ENCODE measurements at places on chromosomes 2 and 18. TPM values are rescaled to one million over a fixed set of nuclear protein-coding genes. Genes with fewer than 3 reads are reported as not detected.

DNA sequence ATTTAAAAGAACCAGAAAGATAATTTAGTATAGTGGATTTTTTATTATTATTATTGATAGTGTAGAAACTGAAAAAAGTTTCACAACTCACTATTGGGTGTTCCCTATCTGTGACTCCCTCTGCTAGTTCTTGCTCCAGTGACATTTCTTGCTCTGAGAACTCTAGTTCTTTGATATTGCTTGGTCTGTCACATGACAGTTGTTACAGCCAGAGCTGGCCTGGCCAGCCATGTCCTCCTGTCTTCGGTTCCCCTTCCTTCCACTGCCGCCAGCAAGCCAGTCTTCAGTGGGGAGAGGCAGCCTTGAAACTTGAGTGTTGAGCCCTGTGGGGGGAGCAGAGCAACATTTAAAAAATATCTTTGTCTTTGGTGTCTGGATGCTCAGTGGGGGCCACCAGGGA is 7.6 kb upstream of the THOC1 start:
- DNase-seq = no peak

- no peak for DNase-seq
Observed at GRCh38 chr2:52933878-52934277, 833.7 kb upstream of the CHAC2 start.

- no peak for DNase-seq
Observed at GRCh38 chr2:98669675-98670074, 61.3 kb downstream of the MGAT4A start.

GRCh38 chr2:219726916-219727315 is 99.5 kb downstream of the SLC4A3 start:
- DNase-seq = no peak

GRCh38 chr18:58221060-58221725 is 177.2 kb downstream of the NEDD4L start:
- DNase-seq = no peak

DNA sequence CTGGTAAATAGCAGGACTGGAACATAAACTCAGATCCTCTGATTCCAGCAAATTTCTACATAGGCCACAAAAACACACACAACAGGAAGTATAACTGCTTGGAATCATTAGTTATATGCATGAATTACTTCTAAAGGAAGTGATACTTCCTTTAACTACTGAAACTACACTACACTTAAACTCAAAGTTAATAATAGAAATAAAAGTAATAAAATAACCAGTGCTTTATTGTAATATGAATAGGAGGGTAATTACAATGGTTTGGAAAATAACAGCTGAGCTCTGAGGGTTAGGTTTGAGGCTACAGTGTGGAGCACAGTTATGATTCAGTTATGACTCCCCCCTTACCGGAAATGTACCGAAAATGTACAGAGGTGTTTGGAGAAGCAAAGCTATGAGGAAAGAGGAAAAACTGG is 18.5 kb upstream of the POLI start:
- DNase-seq = no peak

REG1A gene
- total RNA-seq = not detected

ATF2 gene
- 65.9 TPM for total RNA-seq

DNA sequence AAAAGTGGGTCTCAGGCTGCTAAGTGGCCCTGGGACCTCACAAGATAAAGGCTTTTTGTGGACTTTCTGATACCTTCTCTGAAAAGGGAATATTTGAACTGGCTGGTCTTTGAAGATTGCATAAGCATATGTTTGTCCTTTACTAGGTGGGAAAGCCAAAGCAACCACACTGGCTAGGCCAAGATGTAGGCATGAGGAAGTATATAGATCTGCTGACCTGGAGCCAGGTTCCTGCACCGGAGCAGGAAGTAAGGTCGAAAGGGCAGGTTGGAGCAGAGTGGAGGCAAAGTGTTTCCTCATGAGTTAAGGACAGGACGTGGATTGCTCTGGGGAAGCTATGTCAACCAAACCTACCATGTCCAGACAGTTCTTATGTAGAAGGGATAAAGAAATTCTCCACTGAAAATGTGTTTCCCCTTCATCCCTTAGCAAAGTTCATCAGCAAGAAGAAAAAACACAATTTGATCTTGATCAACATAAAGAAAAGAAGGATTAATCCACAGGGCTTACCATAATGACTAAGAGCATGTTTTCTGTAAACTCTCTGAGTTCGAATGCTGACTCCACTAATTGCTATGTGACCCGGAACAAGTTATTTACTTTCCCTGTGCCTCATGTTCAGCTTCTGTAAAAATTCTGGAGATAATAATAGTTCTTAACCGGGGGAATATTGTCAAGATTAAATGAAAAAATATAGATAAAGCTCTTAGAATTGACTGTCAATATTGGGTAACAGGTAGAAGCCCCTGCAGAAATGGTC is 156.1 kb upstream of the SRD5A2 start:
- no peak for DNase-seq

- DNase-seq = peak; percentile 30
Observed at GRCh38 chr18:76859474-76860339, 37.4 kb downstream of the ZNF236 start.

GRCh38 chr2:70140791-70141211 is 50.0 kb downstream of the C2orf42 start:
- no peak for DNase-seq

GRCh38 chr18:49030692-49031443 is 80.1 kb upstream of the SMAD7 start:
- no peak for DNase-seq

UGT1A3 gene
- not detected for total RNA-seq

XDH gene
- total RNA-seq = not detected

DNA sequence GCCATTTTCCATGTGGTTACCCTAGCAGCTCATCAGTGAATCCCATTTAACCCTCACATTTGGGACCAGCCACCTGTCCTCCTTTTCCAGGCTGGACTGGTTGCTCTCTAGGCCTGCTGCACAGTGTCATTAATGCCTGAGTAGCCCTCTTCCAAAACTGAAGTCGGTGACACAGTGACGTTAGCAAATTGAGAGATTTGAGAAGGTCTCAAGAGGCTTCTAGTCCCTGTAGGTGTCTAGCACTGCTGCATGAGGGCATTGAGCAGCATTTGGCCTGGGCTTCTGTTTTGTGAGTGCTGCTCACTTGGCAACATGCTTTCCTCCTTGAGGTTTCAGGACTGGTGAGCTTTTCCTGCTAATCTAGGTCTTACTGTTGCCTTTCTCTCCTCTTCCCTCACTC is 36.7 kb downstream of the PKP4 start:
- no peak for DNase-seq

DNA sequence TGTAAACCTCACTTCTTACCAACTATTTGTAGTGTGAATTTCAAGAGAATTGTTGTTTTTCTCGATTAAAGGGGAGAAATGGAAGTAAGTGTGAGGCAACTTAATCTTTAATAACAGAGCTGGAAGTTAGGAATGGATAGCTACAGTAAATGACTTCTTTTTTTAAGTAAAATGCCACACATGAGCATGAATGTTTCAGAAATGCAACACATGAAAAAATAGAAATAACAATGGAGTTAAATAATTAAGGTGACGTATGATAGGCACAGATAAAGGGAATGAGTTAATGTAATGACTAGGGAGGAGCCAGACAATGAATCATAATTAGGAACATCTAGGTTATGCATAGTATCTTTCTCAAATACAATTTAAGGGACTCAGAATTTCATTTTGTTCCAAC is 3.4 kb downstream of the REL start:
- no peak for DNase-seq

DNA sequence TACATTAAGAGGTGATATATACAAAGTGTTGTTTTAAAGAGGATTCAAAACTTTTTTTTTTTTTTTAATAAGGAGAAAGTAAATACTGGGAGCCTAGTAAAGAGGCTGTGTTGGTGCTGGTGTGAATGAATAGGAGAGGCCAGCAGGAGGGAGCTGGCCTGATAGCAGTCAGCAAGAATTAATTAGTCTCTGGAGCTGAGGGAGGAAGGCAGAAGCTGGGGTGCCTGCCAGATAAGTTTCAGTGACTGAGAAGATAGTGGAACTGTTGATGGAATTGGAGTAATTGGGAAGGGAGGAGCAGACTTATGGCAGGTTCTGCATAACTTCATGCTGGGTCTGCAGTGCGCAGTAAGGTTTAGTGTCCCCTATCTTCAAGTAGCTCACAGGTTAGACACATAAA is 36.2 kb upstream of the SNORC start:
- DNase-seq = no peak

DNA sequence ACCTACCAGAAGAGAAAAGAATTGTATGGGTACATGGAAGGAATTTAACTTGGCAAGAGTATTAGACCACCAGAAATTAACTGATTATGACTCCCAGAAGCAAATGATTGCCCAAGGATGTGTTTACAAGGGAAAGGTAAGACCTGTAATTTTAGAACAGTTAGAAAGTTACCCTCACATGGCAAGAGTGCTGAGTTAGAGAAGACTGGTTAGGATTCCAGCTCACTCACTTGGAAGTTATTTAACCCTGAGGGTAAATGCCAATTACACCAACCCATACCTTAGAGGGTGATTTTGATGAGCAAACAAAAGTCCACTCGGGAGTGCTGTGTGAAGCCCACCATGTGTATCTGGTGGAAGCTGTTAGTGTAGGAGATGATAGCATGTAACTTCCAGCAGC is 170.2 kb downstream of the TPGS2 start:
- DNase-seq = no peak

DNA sequence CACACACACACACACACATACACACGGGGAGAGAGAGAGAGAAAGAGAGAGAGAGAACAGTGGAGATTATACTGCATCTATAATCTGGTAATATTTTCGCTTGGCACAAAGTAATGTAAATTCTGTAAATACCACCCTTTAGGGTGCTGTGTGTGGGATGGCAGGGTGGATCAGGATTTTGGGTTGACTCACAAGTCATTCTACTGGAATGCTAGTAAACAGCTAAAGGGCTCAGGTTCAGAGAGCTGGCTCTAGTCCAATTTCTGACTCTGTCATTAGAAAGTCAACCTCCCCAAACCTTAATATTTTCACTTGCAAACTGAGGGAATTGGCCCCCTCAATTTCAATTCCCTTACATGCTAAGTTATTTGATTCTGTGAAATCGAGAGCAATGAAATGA is 308.3 kb downstream of the TSN start:
- no peak for DNase-seq

PKP4 gene
- total RNA-seq = 27.0 TPM

HOXD10 gene
- total RNA-seq = not detected

- DNase-seq = no peak
Observed at GRCh38 chr2:128435576-128436478, 117.2 kb upstream of the HS6ST1 start.

COLEC12 gene
- total RNA-seq = not detected

DNA sequence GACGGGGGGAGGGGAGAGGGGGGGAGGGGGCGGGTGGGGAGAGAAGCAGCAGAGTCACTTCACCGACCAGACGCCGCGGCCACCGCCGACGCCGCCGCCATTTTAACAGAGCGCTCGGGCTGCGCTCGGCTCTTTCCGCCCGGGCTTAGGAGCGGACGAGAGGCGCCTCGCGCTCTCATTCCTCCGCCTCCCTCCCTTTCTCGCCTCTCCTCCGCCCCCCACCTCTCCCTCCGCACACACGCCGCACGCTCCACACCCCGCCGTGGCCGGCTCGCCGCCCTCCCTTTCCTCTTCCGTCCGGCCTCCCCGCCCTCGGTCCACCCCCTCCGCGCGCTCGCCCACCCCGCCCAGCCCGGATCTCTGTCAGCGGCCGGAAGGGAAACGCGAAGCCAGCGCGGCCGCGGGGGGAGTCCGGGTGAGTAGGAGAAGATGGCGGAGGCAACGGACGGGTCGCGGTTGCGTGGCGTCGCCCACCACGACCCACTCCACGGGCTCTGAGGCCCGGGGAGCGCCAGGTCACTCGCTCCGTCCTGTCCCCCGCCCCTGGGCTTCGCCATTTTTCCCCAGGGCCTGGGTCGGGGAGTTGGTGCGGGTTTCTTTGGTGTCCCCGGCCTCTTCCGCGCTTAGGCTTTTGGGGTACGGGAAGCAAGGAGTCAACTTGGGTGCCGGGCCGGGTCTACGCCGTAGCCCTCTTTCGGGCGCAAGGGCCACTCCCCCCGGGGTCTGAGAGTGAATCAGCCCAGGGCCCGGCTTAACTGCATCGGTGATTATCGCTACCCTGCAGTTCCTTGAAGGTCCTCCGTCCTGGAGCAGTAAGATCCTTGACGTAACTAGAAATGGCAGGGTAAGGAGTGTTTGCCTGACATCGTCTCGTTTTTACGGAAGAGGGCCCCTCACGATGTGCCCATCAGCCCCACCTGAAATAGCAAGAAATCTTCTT is at the start of gene USP34:
TSS of gene USP34 (minus strand) at position 123 of the 940 bp plus-strand sequence. CDS start 395 bp downstream, outside the sequence.
- peak; percentile 91 for DNase-seq

GRCh38 chr18:37385846-37386778 is 179.5 kb downstream of the CELF4 start:
- no peak for DNase-seq

DNA sequence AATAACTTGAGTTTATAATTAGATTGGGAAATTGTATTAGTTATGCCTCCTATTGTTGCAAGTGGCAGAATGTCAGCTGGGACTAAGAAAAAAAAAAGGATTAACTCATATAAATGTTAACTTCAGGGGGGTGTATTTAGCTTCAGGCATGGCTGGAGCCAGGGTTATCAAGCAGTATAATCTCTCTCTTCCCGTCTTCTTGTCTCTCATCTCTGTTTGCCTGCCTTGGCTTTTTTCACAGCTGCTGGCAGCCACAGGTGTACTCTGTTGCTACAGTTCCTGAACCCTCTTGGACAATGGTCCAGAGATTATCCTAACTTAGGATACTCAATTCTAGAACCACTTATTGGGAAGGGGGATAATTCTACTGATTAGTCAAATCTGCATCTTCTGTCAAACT is 370.7 kb upstream of the MEX3C start:
- DNase-seq = no peak

RHOB gene
- total RNA-seq = 119 TPM

DNA sequence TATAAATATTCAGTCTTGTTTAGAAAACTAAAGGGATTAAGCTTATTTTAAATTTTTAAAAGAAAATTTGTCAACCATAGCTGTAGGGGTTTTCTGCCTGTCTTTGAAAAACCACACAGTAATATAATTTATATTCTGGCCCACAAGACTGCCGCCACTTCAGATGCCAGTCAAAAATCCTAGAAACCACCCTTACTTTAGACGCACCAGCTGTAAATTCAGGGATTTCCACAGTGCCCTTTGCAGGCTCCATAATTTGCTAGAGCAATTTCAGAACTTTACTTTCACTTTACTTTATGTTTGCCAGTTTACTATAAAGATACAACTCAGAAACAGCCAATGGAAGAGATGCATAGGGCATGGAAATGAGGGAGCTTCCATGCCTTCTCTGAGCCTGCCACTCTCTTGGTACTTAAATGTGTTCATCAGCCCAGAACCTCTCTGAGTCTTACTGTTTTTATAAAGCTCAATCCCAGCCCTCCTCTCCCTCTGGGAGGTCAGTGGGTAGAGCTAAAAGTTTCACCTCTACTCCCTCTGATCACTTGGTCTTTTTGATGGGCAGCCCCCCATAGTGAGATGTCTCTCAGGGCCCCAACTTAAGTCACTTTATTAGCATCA is 63.3 kb downstream of the KYNU start:
- no peak for DNase-seq

GRCh38 chr2:172929644-172930043 is 146.0 kb upstream of the MAP3K20 start:
- DNase-seq = no peak

GRCh38 chr2:9570182-9571060 is 14.8 kb upstream of the ADAM17 start:
- DNase-seq = no peak

SP140 gene
- 316 TPM for total RNA-seq

GRCh38 chr2:96207073-96207773 is 1.4 kb downstream of the STARD7 start:
- no peak for DNase-seq
